ENCODE measurements at places on chromosomes 3 and 15.

DNA sequence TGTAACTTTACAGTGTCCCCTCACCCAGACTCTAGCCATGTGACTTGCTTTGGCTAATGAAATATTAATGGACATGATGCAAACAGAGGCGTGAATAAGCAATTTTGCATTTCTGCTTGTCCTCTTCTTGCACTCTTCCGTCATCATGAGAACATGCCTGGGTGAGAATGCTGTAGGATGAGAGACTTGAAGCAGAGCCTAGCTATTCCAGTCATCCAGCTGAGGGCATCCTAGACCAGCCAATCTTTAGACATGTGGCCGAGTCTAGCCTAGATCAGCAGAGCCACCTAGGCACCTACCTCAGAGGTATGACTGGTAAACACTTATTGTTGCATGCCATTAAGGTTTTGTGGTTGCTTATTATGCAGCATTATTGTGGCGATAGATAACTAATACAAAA lies 450.5 kb upstream of the AZI2 start:
- DNase-seq = no peak

- no peak for DNase-seq
Measured at GRCh38 chr3:52341123-52341522, 25.0 kb downstream of the DNAH1 start.

DNA sequence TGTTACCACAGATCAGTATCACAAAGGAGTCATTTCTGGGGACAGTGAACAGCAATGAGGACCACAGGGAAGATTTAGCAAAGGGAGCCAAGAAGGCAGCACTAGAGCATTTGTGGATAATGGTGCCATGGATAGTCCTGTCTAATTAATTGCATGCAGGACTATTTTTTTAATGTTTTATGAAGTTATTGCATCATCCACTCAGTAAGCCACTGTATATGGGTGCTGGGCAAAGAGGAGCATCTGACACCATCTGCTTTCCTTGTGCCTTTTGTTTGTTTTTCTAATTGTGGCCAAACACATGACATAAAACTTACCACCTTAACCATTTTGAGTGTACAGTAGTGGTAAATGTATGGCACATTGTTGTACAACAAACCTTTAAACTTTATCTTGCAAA lies 301.1 kb upstream of the LRRFIP2 start:
- DNase-seq = no peak

GRCh38 chr3:52839892-52840545 lies 5.2 kb upstream of the MUSTN1 start:
- no peak for DNase-seq

DNA sequence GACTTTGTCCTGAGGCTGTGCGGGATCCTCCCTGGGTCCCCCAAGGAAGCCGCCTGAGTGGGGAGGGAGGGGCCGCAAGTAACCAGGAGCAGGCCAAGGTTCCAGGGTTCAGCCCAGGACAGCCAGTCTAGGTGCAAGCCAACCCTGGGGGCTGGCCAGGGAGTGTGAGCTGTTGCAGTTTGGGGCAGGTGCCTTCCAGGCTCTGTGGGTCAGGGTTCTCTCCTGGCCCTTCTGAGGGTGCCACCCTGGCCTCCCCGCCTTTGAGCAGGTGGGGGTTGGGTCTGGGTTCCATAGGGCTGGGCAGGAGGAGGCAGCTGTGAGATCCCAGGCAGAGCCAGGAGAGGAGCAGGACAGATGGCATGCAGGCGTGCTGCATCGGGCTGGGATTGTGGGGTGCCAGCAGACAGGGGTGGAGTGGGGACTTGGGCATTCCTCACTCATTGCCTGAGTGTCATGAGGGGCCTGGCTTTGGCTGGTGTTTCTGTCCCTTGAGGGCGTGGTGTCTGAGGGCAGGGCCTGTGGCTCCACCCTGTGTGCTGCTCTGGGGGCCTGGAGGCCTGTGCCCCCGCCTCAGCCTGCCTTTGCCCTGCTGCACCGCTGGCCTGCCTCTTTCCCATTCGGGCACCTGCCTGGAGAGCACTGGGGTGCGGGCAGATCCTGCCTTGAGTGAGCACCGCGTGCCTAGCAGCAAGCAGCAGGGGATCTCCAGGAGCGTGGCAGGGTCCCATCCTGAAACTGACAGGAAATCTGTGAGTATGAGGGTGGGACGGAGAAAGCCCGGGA lies 18.4 kb downstream of the KLF13 start:
- DNase-seq = no peak

- peak; percentile 86 for DNase-seq
Measured at GRCh38 chr15:71201477-71201876, 86.2 kb downstream of the THSD4 start.

GRCh38 chr3:123336001-123336400 lies 112.9 kb downstream of the ADCY5 start:
- no peak for DNase-seq

DNA sequence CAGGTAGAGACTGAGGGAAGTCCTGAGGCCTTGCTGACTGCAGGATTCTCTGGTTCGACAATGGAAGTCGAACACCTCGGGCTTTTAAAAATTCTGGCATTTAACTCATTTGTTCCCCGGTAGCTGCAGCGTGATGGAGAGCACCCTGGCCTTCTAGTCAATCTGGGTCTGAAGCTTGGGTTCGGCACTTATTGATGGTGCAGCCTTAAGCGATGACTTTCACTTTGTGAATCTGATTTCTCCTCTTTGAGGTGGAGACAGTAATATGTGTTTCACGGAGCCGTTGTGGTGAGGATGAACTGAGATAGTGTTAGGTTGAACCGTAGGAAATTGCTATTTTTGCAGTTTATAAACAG lies 621 bp upstream of the PARP6 start:
- no peak for DNase-seq

DNA sequence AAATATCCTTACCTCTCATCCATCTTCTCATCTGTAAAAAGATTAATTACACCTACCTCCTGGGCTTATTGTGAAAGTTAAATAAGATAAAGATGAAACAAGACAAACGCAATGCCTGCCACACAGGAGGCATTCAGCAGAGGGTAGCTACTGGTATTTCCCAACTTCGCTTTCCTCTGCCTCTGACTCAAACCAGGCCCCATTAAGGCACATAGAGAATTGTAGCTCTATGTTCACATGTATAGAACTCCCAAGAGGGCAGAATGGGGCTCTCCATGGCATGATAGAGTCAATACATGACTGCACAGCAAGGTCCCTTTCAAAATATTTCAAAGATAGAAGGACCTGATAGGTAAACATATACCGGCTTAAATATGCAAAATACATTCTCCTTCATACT lies 1.4 kb downstream of the LYSMD2 start:
- no peak for DNase-seq

DNA sequence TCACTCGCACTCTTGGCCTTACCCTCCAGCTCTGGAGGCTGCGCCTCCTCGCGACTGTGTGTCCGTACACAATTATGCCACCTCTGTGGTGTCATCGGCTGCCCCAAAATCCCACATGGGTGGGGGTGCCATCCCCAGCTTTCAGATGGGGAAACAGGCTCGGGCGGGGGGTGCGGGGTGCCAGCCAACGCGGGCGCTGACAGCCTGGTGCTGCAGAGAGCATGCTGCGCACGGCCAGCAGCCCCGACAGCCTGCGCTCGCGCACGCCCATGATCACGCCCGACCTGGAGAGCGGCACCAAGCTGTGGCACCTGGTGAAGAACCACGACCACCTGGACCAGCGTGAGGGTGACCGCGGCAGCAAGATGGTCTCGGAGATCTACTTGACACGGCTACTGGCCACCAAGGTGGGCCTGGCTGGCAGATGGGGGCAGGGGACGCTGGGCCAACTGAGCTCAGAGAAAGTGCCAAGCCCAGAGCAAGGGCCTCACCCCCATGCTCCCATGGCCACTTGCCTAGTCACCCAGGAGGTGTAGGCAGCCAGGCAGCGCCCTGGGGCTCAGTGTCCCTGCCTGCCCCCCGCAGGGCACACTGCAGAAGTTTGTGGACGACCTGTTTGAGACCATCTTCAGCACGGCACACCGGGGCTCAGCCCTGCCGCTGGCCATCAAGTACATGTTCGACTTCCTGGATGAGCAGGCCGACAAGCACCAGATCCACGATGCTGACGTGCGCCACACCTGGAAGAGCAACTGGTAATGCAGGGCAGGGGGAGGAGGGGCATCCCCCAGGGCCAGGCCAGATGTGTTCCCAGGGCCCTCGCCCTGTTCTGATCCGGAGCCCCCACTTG lies 47.0 kb downstream of the PLXNA1 start:
- DNase-seq = no peak

GRCh38 chr3:8579943-8580342 lies 64.7 kb downstream of the SSUH2 start:
- no peak for DNase-seq

- DNase-seq = no peak
Measured at GRCh38 chr15:83592370-83593040, 61.4 kb upstream of the ADAMTSL3 start.

DNA sequence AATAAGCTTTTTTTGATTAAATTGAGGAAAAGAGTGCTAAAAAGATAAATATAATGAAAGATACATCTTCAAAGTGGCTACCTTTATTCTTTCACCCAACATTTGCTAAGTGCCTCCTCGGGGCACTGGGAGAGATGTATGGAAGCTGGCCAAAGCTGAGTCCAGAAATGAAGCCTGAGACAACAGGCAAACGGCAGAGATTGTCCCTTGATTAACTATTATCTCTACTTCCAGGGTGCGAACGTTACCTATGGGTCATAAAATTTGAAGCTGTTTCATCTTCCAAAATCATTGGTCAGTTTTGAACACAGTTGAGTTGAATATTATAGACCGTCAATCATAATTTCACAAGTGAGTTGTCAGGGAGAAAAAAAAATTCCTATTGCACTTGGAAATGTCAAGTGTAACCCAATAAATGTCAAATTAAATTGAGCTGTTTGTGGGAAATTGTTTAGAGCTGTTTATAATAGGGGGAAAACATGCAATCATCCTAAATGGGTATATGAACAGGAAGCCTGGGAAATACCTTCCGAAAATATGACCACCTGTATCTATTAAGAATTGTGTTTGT lies 73.9 kb downstream of the SUCLG2 start:
- DNase-seq = no peak

DNA sequence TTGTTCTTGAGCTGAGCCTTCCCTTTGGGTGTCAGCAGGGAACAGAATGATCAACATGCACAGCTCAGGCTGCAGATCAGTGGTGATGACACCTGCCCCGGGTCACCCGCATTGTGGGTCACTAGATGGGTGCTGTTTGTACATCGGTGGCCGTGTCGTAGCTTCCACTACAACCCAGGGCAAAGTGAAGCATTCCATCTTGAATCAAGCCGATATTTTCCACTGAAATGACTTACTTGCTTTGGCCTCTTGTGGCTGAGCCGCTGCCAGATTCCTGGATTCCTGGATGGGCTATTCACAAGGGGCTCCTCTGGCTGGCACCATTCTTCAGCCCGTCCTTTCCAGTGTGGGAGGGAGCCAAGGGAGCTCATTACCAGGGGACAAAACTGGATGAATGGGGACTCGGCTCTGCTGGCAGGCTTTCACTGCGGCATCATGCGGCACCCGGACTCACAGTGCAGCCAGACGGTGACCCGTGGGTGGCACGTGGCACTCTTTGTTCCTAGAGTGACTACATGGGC lies 65.6 kb downstream of the SLCO3A1 start:
- DNase-seq = no peak

DNA sequence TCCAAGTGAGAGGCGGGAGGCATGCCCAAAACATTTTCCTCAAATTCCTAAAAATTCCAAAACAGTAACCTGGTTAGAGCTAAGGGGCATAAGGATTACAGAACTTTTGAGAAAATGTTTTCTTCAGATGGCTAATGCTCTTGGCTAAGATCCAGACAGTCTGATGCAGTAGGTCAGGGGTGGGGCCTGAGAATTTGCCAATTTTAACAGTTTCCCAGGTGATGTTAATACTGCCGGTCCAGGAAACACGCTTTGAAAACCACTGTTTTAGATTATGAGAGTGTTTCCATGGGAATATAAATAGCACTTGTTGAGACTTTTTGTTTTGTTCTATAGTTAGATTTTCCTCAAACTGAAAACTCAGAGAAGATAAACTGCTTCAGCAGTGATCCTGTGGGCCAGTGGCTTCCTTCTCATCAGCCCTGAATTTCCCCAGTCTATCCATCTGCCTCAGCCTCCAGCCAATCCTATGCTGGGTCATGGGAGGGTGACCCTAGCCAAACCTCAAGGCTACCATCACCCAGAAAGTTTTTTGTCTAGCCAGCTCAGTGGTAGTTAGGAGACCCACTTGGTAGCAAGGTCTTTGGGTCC lies 71.6 kb upstream of the ACP3 start:
- DNase-seq = no peak

- no peak for DNase-seq
Measured at GRCh38 chr15:39921274-39921638, 1.2 kb upstream of the GPR176 start.

DNA sequence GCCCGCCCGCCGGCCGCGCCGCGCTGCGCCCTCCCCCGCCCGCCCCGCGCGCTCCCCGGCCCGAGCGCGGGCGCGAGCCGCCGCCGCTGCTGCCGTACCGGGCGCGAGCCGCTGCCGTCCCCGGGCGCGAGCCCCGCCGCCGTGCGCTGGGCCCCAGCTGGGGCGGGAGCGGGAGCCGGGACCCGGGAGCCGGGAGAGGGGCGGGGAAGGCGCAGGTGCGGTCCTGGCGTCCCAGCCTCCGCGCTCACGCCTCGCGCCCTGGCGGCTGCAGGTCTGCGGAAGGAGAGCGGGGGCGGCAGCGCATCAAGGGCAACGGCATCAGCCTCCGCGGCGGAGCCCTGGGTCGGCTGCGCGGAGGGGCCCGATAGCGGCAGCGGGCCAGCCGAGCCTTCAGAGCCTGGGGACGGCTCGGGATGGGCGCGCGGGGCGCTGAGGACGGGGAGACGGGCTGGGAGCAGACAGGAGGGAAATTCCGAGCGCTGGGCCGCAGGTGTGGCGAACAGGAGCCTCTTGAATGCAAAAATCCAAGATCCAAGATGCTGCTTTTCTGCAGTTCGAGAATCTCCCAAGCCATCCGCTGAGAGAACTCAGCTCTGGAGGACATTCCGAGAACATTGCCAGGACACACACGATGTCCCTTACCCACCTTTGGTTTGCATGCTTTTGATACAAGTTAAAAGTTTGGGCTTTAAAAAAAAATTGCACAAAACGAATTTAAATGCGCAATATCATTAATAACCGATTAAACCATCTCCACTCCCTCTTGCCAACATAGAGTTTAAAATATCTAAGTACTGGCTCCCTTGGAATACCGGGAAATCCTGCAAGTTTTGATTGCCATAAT lies 251.1 kb downstream of the TJP1 start:
- no peak for DNase-seq

DNA sequence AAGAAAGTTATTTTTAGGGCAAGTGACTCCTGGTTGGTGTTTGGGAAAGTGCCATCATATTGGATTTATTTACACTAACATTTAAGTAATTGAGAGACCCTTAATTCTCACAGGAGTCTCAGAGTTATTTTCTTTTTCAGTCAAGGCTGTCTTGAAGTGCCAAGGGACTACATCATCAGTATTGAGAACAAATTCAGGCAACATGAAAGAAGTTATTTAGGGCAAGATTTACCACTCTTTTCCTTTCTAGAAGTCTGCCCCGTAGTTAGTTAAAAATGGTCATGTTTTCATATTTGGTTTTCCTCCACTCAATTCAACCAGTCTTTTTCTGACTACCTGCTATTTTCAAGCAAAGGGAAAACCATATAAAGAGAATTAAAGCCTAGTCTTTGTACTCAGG lies 6.1 kb downstream of the B4GALT4 start:
- DNase-seq = no peak
